Hematopoietic multipotent progenitor cell treated with erythropoietin and hydrocortisone succinate and interleukin-3 and kit ligand, for 6 days (in vitro differentiated cells): ENCODE measurements at places on chromosomes 5 and 9.
A peak's percentile ranks its signal among the peaks of the same experiment; 100 is the strongest.

- no peak for DNase-seq
Measured at GRCh38 chr9:127181595-127182190, 59.3 kb upstream of the ANGPTL2 start.

- DNase-seq: no peak
Measured at GRCh38 chr9:137499416-137499815, 40.3 kb upstream of the NSMF start.

GRCh38 chr9:123113185-123113584 is 79.7 kb downstream of the GPR21 start:
- DNase-seq: no peak

DNA sequence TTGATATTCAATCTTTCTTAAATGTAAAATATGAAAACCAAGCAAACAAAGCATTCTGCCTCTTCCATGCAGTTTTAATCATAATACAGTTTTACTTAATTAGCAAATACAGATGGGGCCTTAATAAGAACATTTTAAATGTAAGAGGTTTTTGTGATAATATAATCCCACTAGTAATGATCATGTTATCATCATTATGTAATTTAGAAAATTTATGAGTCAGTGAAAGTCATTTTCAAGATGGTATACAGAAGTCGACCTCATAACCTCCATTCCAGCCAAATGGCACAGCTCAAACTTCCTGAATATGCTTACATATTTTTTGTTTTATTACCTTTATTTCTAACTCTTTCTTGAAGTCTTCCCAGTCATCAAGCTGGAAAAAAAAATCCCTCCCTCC is 102.2 kb upstream of the GNA14 start:
- no peak for DNase-seq

GRCh38 chr5:16669776-16670175 is 53.0 kb upstream of the RETREG1 start:
- no peak for DNase-seq

GRCh38 chr5:67038817-67039603 is 157.6 kb downstream of the CD180 start:
- no peak for DNase-seq

- no peak for DNase-seq
Measured at GRCh38 chr9:33136721-33137670, 30.1 kb downstream of the B4GALT1 start.

DNA sequence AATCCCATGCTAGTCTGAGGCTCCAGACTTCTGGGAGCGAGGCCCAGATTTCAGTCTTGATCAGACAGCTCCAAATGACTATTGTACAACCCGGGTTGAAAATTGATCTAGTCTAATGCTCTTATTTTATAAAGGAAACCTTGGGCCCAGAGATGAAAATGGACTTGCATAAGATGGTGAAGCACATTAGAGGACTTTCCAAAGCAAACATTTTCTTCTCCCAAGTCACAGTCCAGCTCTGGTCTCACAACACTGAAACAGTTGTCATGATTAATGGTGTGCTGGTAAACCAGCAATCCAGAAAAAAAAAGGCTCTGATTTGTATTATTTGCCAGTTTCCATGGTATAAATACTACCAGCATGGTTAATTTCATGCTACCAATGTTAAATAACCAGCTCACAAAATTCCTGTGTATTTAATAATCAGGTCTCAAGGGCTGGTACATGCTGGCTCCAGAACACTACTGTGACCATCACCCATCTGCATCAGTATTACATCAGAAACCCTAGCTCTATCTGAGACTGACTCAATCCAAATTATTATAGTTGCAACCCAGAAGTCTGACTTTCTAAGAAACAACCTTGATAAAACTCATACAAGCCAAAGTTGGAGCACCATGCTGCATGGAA is 32.5 kb upstream of the ABLIM3 start:
- DNase-seq: no peak

DNA sequence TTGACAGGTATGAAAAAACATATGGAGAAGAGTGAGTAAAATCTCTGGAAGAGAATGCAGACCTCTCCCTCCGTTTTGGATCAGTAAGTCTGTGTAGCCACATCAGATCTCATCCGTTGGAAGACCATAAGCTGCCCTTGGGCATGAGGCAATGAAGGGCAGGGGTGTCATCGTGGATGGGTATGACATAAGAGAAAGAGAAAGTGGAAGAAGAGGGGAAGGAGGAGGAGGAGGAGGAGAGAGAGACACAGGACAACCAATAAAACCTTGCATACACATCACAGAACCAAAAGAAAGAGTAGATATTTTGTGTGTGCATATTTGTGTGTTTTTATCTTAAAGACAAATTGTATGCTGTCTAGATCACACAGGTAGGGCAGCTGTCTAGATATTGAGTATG is 50.7 kb downstream of the PRRC1 start:
- no peak for DNase-seq

GRCh38 chr5:80867233-80867632 is 92.9 kb upstream of the RASGRF2 start:
- peak; percentile 9 for DNase-seq

DNA sequence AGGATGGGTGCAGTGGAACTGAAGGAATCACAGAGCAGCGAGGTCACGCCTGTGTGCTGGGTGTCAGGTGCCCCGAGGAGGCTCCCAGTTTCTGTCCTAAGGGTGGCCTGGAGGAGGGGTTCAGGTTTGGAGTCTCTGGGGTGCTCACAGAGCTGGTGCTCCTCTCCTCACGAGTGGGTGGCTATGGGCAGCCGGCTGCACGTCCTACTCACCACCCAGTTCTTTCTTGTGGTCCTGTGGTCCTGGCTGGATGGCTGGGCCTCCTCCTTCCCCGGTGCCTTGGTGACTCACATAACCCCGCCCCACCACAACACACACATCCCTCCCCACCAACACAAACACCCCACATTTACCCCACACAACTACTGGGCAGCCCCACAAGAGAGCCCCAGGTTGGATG is 9.9 kb upstream of the PTGS1 start:
- no peak for DNase-seq

DNA sequence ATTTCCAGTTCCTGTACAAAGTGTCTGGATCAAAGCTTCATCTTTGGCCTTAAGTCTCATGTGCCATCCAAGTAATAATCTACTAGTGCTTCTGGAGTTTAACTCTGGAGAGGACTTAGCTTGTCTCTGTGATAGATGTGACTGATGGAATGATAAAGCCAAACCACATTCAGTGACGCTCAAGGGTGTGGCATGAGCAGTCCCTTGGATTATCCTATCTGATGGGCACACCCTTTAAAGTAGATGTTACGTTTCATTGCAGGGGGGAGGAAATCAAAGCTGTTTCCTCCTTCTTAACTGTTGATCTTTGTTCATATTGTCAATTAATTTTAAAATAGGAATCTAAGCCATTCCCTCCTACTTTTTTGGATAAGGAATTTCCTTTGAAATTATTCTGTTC is 8.5 kb upstream of the EGFLAM start:
- DNase-seq: no peak

- DNase-seq: no peak
Measured at GRCh38 chr5:14816374-14816998, 55.1 kb downstream of the ANKH start.

DNA sequence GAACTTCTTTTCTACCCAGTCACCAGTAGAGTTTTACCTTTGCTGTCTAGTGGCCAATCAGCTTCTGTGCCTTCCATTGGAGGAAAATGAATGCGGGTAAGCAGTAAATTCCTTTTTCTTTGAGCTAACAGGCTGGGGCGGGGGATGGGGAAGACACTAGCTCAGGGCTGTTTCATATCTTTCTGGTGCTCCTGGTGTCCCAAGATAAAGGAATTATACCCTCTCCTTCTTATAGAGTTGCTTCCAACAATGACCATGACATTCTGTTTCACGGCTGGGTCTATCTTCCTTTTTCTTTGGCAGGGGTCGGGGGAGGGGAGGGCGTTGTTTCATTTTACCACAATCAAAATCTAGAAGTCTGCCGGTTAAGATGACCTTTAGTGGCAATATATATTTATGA is 51.2 kb upstream of the RPS23 start:
- DNase-seq: peak; percentile 10

GRCh38 chr9:128231638-128232527 is 28.7 kb downstream of the DNM1 start:
- DNase-seq: no peak

- no peak for DNase-seq
Measured at GRCh38 chr5:13939638-13940037, 4.8 kb downstream of the DNAH5 start.

GRCh38 chr9:81574405-81574804 is 114.9 kb downstream of the TLE1 start:
- no peak for DNase-seq

- DNase-seq: no peak
Measured at GRCh38 chr5:10896016-10896415, 135.0 kb upstream of the DAP start.

GRCh38 chr5:65307931-65308330 is 173.8 kb downstream of the ADAMTS6 start:
- no peak for DNase-seq

- DNase-seq: no peak
Measured at GRCh38 chr5:133112026-133112660, 60.3 kb downstream of the HSPA4 start.

DNA sequence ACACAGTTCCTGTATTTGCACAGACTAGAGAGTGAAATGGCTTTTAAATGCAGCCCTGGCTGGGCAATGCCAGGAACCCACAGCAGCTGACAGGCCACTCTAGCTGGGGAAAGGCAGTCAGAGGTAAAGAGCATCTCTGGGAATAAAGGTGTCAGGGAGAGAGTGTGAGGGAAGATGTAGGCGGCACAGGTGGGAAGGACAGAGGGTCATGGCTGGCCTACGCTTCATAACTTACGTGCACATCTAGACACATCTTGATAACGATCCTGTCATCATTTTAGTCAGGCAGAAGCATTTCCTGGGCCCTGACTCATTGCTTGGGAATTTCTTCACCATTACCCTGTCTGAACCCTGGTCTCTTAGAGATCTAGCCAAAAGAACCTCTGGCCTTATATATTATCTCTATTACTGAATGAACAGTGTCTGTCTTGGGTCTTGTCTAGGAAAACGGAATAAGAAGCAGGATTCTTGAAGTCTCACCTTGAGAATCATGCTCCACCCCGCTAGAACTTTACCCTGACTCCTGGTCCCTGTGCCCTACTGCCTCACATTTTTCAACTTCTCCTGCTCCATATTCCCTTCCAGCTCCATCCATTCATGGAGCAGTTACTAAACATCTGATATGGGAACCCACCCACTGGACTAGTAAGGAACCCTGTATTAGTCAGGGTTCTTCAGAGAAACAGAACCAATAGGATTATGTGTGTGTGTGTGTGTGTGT is 106.4 kb upstream of the ELL2 start:
- no peak for DNase-seq

GRCh38 chr5:50445296-50445949 is 4.3 kb upstream of the EMB start:
- DNase-seq: peak; percentile 40

- no peak for DNase-seq
Measured at GRCh38 chr9:133533857-133534256, 647 bp upstream of the ADAMTSL2 start.

- DNase-seq: no peak
Measured at GRCh38 chr5:129073111-129073510, 21.4 kb upstream of the ISOC1 start.

- DNase-seq: no peak
Measured at GRCh38 chr5:17261075-17261474, 43.6 kb downstream of the BASP1 start.

DNA sequence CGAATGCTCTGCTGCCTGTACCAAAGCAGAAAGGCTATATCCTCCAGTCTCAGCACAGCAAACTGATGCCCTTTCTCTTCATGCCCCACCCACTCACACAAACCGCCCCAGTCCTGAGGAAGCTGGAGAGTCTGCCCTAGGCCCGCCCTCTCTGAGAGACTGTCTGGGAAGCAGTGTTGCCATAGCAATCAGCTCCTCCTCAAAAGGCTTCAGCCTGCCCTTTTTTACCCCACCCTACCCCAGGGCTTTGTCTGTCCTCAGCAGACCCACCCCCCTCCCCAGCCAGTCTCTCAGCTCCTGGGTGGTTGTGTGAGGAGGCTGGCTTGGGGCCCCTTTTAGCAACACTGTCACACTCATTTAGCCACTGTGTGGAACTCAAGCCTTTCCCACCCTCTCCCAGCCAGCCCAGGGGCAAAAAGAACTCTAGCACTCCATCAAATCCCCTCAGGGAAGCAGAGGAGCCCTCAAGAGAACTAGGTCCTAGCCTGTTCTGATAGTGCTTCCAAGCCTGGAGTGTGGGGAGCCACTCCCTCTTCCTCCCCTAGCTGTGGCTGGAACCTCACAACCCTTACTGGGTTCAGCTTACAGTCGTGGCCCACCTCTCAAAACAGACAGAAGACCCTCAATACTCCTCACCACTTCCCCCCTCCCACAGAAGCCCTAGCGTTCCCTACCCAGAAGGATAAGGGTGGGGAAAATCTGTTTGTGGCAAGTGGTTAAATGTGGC is 1.4 kb downstream of the ATOSB start:
- peak; percentile 97 for DNase-seq

GRCh38 chr5:162026803-162027202 is 40.8 kb upstream of the GABRG2 start:
- no peak for DNase-seq

GRCh38 chr9:101618698-101619097 is 23.9 kb upstream of the PPP3R2 start:
- DNase-seq: no peak

DNA sequence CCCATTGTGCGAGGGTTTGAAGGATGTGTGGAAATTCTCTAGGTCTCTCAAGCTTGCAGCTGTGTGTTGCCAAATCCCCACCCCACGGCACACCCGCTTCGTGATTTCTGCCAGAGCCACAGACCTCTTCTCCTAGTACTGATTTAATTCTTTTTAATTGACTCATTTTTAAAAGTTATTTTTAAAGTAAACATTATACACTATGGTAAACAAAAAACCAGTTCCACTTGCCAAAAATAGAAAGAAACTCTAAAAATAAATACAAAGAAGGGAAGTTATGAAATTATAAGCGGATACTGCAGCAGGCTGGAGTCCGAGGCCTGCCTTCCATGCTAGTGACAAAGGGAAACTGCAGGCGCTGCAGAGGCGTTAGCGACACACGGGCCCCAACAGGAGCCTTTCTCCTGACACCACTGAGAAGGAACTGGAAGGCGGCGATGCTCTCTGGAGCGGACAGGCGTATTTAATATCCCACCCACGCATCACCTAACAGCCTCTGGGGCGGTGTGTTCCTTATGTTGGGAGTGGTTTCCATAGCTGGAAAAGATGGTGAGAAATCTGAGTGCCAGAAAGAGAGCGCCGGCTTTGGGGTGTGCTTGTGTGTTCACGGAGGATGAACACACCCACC is 122.5 kb downstream of the COL23A1 start:
- peak; percentile 40 for DNase-seq

DNA sequence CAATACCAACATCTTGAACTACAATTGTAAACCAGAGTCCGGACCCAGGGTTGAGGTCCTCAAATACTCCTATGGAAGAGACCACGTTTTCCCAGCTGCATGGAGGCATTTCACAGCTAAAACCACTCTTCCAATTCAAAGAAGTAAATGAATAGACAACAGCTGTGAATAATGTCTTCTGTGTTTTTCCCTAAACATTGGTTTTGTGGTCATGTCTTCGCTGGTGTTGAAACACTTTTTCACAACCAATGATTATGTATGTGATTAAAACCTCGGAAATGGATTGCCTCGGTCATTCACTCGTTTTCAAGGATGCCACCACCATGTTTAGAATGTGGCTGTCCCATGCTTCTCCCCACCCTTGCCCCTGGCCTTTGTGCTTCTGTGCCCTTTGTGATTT is 9.4 kb upstream of the TENT4A start:
- peak; percentile 24 for DNase-seq
